ENCODE measurements at places on chromosomes 1 and 21.

DNA sequence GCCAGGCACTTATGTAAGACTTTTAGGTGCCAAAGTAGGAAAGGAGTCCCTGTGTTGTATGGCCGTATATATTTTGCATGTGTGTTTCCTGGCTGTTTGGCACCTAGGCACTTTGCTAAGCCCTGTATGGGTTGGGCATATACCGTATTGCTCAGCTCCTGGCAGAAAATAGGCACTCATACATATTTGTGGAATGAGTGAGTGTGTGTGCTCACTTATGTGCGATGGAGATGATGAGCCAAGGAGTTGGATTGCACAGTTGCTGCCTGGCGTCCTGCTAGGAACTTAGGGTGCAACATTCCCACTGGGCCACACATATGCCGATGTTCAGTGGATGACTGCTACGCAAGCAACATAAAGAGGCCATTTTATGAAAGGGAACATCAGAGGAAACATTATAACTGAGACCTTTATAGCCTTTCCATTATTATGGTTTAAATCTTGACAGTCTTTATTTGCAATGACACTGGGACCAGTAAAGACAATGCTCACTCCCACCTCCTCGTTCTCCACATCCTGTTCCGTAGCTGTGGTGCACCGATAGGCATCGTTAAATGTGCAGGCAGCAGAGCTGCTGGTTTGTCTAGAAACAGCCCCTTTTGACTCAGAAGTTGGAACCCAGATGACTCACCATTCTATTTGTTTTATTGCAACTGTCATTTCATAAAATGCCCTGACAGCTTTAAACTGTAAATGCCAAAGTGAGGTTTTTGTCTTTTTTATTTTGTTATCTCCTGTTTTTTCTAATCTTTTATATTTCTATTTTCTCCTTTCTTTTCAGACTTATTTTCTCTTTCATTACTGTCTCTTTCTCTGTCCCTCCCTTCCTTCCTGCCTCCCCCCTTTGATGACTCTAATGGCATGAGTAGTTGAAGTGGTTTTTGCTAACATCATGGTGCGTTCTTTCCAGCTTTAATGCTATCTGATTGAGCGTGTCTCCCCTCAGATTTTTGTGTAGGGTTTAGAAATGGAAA lies 36.1 kb downstream of the PEX14 start:
- DNase-seq = peak; percentile 94
- peaks cover 65% of the 10 kb centered on the region for H3K4me1 ChIP-seq
- H3K36me3 ChIP-seq = peaks cover 1% of the 10 kb centered on the region

GRCh38 chr1:183087001-183087400 lies 63.8 kb downstream of the LAMC1 start:
- no peaks in the 10 kb centered on the region for H3K4me1 ChIP-seq
- no peak overlapping the region for H3K4me3 ChIP-seq
- no peaks in the 10 kb centered on the region for H3K36me3 ChIP-seq
- no peak for DNase-seq
- peaks cover 5% of the 10 kb centered on the region for H3K27me3 ChIP-seq

DNA sequence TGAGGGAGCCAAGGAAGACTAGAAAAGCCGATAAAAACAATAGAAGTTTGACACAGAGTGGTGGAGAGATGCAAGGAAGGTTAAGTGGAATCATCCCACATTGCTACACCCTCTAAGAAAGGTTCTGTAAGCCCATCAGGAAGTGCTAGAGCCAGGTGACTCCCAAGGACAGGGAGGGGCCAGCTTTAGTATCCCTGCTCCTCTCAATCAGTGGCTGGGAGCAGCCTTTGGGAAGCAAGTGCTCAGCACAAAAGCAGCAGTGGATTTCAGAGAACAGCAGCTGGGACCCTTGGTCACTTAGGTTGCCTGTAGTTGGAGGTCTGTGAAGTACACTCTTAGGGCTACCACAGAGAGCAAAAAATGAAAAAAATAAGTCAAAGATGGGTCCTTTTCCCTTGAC lies 42.5 kb downstream of the NME7 start:
- H3K4me1 ChIP-seq = peaks cover 25% of the 10 kb centered on the region
- peaks cover 15% of the 10 kb centered on the region for H3K36me3 ChIP-seq
- no peak overlapping the region for H3K4me3 ChIP-seq
- no peaks in the 10 kb centered on the region for H3K27me3 ChIP-seq
- no peak for DNase-seq

- H3K27me3 ChIP-seq = no peaks in the 10 kb centered on the region
- DNase-seq = no peak
- H3K4me3 ChIP-seq = no peak overlapping the region
- H3K27ac ChIP-seq = no peak overlapping the region
- peaks cover 5% of the 10 kb centered on the region for H3K4me1 ChIP-seq
Measured at GRCh38 chr1:51644533-51645197, 27.8 kb downstream of the OSBPL9 start.

- no peak overlapping the region for H3K27ac ChIP-seq
- peaks cover 2% of the 10 kb centered on the region for H3K4me1 ChIP-seq
- no peaks in the 10 kb centered on the region for H3K36me3 ChIP-seq
- no peak overlapping the region for H3K4me3 ChIP-seq
Measured at GRCh38 chr1:2323451-2323974, 67.8 kb downstream of the MORN1 start.

DNA sequence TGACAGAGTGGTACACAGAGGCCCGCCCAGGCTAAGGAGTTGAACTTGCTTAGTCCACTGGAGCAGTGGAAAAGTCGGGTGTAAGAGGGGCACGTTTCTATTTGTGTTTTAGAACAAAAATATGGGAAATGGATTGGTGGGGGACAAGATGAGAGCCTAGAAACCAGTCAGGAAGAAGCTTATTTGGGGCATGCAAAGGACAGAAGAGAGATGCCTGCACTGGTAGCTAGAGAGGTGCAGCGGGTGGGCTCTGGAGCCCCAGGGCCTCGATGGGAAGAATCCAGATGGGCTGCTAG lies 1.2 kb upstream of the LIN9 start:
- H3K4me3 ChIP-seq = peak overlapping the region; percentile 74
- DNase-seq = no peak
- H3K27me3 ChIP-seq = peaks cover 17% of the 10 kb centered on the region
- H3K36me3 ChIP-seq = no peaks in the 10 kb centered on the region

GRCh38 chr1:214352838-214353237 lies 71.9 kb downstream of the SMYD2 start:
- peaks cover 2% of the 10 kb centered on the region for H3K27me3 ChIP-seq
- no peak for DNase-seq
- H3K27ac ChIP-seq = no peak overlapping the region
- H3K4me3 ChIP-seq = no peak overlapping the region

DNA sequence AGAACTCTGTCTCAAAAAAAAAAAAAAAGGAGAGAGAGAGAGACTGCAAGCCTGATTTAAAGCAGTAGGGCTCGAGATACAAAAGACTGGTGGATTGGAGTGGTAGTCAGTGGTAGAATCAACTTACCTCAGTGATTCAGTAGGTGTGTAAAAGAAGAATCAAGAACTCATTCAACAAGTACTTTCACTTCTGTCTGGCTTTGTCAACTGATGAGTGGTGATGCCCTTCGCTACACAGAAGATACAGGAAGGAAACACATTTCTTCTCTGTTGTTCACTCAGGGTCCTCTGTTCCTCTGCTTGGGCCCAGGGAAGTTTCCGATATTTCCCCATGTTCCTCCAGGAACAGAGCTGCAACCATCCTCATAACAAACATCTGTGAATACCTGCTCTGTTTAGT lies 68.6 kb upstream of the COG2 start:
- DNase-seq = no peak
- H3K36me3 ChIP-seq = no peaks in the 10 kb centered on the region
- peaks cover under 1% of the 10 kb centered on the region for H3K4me1 ChIP-seq
- no peak overlapping the region for H3K27ac ChIP-seq

- no peak overlapping the region for H3K27ac ChIP-seq
- DNase-seq = peak; percentile 65
- H3K4me1 ChIP-seq = no peaks in the 10 kb centered on the region
- peaks cover 10% of the 10 kb centered on the region for H3K27me3 ChIP-seq
- H3K36me3 ChIP-seq = no peaks in the 10 kb centered on the region
- no peak overlapping the region for H3K4me3 ChIP-seq
Measured at GRCh38 chr21:30831194-30831765, 1.7 kb upstream of the KRTAP7-1 start.

- peaks cover 12% of the 10 kb centered on the region for H3K27me3 ChIP-seq
- DNase-seq = no peak
- no peak overlapping the region for H3K27ac ChIP-seq
Measured at GRCh38 chr1:115211071-115211745, 121.9 kb upstream of the TSPAN2 start.

- H3K4me1 ChIP-seq = peaks cover 41% of the 10 kb centered on the region
- H3K36me3 ChIP-seq = no peaks in the 10 kb centered on the region
- no peak overlapping the region for H3K27ac ChIP-seq
Measured at GRCh38 chr1:236002025-236002390, 62.9 kb downstream of the NID1 start.

- H3K36me3 ChIP-seq = peaks cover 2% of the 10 kb centered on the region
- peak; percentile 92 for DNase-seq
- no peak overlapping the region for H3K4me3 ChIP-seq
- H3K27ac ChIP-seq = peak overlapping the region; percentile 87
Measured at GRCh38 chr21:45592208-45592619, 50.0 kb upstream of the SLC19A1 start.

DNA sequence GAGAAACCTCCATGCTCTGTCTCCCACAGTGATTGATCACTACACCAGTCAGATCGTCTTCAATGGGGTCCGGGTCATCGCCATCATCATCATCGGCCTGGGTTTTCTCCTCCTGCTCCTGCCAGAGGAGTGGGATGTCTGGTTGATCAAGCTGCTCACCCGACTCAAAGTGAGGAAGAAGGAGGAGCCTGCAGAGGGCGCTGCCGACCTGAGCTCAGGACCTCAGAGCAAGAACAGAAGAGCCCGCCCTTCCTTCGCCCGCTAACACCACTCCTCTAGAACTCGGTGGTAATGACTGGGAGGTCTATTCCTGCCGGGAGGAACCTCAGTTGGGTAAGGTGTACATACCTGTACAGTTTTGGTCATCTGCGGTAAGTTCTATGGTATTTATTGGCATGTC lies 50.3 kb upstream of the COA6 start:
- no peak overlapping the region for H3K27ac ChIP-seq
- no peaks in the 10 kb centered on the region for H3K36me3 ChIP-seq
- peaks cover 6% of the 10 kb centered on the region for H3K4me1 ChIP-seq
- DNase-seq = peak; percentile 86
- no peak overlapping the region for H3K4me3 ChIP-seq

- DNase-seq = no peak
- no peak overlapping the region for H3K27ac ChIP-seq
- no peaks in the 10 kb centered on the region for H3K27me3 ChIP-seq
- peaks cover 4% of the 10 kb centered on the region for H3K4me1 ChIP-seq
- no peak overlapping the region for H3K4me3 ChIP-seq
Measured at GRCh38 chr1:50659107-50659662, 235.9 kb upstream of the DMRTA2 start.

DNA sequence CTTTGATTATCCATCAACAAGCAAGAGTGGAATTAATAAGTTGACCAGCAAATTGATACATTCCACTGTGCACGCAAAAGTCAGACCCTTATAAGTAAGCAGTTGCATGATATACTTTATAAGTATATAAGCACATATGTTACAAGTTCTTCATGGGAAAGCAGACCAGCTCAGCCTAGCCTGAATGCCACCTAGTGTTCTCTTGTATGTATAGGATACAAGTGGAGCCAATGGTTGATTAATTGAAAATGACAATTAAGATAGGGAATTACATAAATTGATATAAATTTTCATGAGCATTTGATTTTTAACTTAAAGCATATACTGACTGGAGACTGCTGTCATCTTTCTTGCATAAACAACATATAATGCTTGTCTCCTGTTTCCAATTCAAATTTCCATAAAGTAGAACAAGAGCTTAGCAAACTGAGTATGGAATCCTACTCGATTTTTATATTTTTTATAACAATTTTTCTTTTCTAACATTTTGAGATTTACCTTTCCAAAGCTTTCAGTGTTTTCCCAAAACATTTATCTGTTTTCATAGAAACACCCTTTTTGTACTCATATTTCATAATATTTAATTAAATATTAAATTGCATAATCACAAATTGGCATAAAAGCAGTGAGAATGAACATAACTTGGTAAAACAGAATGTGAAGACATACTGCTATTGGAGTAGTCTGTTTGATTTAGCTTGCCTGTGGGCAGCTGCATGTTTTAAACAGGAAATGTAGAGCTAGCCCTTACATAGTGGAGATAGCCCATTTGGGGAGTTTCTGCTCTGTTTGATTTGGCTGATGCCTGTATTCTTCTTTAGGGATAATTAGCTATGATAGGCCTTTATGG lies 62.8 kb downstream of the MAGI3 start:
- no peaks in the 10 kb centered on the region for H3K36me3 ChIP-seq
- peaks cover 2% of the 10 kb centered on the region for H3K27me3 ChIP-seq
- no peaks in the 10 kb centered on the region for H3K4me1 ChIP-seq
- no peak overlapping the region for H3K4me3 ChIP-seq
- H3K27ac ChIP-seq = no peak overlapping the region
- DNase-seq = peak; percentile 19

GRCh38 chr1:89529196-89529595 lies 4.6 kb downstream of the LRRC8B start:
- peaks cover 46% of the 10 kb centered on the region for H3K4me1 ChIP-seq
- H3K27ac ChIP-seq = no peak overlapping the region
- H3K36me3 ChIP-seq = peaks cover 37% of the 10 kb centered on the region
- no peak for DNase-seq
- no peaks in the 10 kb centered on the region for H3K27me3 ChIP-seq

- H3K4me3 ChIP-seq = no peak overlapping the region
- H3K4me1 ChIP-seq = peaks cover 10% of the 10 kb centered on the region
- no peaks in the 10 kb centered on the region for H3K36me3 ChIP-seq
- peak; percentile 14 for DNase-seq
- peaks cover 7% of the 10 kb centered on the region for H3K27me3 ChIP-seq
- H3K27ac ChIP-seq = no peak overlapping the region
Measured at GRCh38 chr1:30286988-30287839, 436.2 kb downstream of the MATN1 start.

DNA sequence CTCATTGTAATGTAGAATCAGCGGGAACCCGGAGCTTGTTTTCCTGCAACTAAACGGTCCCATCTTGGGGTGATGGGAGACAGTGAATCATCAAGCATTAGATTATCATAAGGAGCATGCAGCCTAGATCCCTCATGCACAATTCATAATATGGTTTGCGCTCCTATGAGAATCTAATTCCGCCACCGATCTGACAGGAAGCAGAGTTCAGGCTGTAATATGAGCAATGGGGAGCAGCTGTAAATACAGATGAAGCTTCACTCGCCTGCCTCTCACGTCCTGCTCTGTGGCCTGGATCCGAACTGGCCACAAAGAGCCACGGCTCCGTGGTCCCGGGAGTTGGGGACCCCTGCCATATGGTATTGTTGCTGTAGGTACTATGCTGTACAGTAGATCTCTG lies 1.6 kb downstream of the IFI44 start:
- H3K27me3 ChIP-seq = no peaks in the 10 kb centered on the region
- H3K36me3 ChIP-seq = peaks cover 27% of the 10 kb centered on the region
- DNase-seq = peak; percentile 23
- peak overlapping the region; percentile 86 for H3K27ac ChIP-seq
- peaks cover 41% of the 10 kb centered on the region for H3K4me1 ChIP-seq
- peak overlapping the region; percentile 86 for H3K4me3 ChIP-seq

- H3K27ac ChIP-seq = no peak overlapping the region
- peaks cover 11% of the 10 kb centered on the region for H3K27me3 ChIP-seq
- H3K4me3 ChIP-seq = no peak overlapping the region
- no peaks in the 10 kb centered on the region for H3K4me1 ChIP-seq
- DNase-seq = no peak
Measured at GRCh38 chr1:7690496-7691182, 80.5 kb upstream of the VAMP3 start.
